ENCODE measurements at places on chromosomes 11 and 22.

DNA sequence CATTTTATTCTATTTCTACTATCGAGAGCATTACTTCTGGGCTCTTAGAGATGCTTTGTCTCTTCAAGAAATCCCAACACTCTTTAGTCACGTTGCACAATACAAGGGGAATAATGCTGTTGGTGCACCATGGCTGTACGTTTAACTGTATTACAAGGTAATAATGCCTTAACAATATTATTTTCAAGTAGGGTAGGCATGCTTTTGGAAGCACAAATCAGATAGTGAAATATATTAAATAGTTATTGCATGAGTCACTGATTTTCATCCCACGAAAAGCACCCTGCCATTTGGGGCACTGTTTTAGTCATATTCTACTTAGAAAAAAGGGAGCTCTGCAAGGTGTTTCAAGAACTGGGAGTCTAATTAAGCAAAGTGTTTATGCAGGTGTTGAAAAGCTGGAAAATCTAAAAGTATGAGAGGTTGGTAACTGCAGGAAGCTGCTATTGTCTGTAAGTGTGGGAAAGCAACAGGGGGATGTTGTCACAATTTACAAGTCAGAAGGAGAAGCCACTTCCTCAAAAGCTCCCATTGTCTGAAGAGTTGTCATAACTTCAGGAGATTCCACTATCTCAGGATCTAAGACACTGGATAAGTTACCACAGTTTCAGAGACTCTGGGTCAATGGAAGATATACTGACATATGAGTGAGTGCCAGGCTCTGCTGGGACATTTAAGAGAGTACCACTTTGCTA, 218.2 kb downstream of the JRKL start:
- DNase-seq: no peak

GRCh38 chr22:29312218-29313125, 3.0 kb downstream of the RASL10A start:
- no peak for DNase-seq

DNA sequence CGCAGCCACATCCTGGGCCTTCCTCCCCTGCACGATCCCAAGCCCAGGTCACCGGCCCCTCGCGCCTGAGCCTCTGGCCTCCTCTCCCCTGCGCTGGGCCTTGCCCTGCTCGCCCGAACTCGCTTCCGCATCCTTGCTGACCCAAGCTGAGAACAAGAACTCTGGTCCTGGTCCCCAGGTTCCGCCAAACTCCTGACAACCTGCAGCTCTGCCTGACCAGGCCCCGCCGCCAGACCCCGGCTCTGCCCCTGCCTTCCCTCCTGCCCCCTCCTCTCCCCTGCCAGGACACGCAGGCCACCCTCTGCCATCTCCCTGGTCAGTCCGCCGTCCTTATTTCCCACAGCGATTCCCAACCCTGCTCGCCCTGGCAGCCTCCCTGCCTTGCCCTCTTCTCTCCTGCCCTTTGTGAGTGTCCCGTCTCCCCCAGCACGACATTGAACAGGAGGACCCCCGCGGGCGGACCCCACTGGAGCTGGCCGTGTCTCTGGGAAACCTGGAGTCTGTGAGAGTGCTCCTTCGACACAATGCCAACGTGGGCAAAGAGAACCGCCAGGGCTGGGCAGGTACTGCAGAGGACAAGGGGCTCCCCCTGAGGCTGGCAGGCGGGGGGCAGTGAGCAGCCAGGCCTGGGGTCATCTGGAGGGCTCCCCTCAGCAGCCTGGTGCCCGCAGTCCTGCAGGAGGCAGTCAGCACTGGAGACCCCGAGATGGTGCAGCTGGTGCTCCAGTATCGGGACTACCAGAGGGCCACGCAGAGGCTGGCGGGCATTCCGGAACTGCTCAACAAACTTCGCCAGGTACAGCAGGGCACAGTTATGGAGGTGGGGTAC, 762 bp downstream of the ANKRD13D start:
- DNase-seq: no peak

- peak; percentile 31 for DNase-seq
These were observed 70.8 kb downstream of the WNT11 start for GRCh38 chr11:76135491-76135890.

DNA sequence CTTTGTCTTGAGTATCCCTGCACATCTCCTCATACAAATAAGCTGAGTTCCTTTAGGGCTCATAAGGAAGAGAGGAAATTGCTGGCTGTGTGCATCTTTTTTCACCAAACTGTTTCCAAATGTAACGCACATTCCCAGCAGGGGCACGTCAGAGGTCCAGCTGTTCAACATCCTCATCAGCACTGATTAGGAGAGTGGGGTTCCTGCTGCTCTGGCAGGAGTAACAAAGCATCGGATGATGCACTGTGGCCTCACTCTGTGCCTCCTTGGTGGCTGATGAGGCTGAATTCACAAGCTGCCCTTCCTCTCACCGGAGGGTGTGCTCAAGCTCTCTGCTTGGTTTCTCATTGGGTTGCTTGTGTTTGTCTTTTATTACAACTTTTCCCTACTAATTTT, 35.5 kb upstream of the SLC25A1 start:
- DNase-seq: peak; percentile 25

Data from fibroblast of skin of abdomen (primary cell).